AG09309 (cell line): ENCODE measurements at places on chromosomes 3 and 15.

- no peak for DNase-seq
Observed at GRCh38 chr15:101406526-101407195, 82.8 kb downstream of the PCSK6 start.

DNA sequence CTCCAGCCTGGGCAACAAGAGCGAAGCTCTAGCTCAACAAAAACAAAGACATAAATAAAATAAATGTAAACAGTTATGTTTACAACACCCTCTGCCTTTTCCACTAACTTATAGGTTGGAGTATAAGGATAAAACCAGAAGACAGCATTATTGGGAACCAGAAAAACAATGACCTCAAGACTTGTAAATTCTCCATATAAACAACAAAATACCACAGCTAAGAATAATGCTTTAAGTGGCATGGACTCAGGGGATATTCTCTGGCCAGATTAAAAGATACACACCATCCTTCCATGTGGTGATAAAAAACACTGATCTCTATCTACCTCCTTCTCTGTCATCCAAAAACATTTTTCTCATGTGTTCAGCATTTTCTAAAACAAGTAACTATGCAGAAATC is 500.6 kb downstream of the MAGI1 start:
- DNase-seq = no peak

DNA sequence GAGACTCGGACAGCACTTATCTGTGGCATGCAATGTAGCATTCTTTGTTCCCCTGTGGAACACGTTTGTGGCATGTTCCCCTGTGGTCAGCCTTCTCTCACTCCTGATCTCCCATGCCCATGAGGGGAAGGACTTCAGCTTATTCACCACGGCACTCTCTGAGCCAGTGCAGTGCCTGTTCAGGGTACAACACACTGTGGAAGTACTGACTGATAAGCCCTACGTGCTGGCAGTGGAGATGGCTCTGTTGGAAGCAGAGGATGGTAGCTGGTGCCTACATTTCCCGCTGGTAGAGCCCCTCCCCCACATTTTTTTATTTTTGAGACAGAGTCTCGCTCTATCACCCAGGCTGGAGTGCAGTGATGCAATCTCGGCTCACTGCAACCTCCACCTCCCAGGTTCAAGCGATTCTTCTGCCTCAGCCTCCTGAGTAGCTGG is 43.5 kb upstream of the ETV5 start:
- DNase-seq = no peak

DNA sequence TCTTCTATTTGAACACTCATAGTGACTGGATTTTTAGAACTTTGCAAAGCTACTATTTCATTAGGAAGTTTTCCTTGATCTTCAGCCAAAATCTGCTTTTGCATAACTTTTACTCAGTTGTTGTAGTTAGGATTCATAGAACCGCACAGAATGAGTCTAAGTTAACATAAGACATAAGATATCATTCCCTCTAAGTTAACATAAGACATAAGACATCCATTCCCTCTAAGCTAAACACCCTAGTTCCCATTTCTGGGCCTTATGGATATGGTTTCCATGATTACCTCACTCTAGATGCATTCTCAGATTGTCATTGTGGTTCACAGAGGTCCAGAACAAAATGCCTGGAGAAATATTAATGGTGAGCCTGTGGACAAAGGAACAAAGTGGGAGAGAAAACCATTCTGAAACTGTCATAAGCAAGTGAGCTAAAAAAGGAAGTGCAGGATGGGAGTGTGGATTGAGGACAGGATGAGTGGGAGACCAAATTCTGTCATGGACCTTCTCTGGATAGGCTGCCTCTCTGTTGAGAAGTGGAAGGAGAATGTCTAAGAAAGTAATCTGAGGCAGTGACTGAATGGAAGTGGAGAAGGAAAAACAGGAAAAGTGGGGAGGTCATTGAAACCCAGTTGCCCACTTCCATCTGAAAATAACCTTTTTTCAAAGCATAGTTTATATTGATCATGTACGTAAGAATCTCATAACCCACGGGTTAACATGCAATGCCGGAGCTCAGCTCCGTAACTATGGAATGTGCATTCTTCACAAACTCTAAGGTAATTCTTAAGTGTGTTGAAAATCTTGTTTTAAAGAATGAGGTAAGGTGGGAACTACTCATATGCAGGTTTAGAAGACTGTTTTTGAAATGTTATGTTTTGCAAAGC is 37.4 kb upstream of the SECISBP2L start:
- DNase-seq = no peak

DNA sequence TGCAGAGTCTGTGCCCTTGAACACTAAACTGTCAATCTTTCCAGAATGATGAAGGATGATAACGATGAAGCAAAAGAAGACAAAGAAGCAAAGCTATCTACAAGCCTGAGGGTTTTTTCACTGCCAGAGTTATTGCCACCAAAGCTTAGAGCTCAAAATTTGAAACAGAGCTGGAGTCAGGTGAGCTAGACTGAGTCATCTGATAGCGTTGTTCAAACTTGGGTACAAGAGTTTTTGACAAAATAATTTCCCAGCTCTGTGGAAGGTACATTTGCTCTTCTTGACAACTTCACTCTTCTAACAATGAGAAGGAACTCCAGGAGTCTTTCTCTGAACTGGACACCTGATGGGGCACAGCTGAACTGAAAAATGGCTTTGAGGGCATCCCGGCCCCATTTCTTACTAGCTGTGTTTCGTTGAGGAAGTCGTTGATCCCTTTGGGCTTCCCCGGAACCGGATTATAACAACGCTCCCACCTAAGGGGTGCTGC is 715 bp downstream of the MCCC1 start:
- DNase-seq = no peak
